ENCODE measurements at places on chromosomes 12 and 14.

DNA sequence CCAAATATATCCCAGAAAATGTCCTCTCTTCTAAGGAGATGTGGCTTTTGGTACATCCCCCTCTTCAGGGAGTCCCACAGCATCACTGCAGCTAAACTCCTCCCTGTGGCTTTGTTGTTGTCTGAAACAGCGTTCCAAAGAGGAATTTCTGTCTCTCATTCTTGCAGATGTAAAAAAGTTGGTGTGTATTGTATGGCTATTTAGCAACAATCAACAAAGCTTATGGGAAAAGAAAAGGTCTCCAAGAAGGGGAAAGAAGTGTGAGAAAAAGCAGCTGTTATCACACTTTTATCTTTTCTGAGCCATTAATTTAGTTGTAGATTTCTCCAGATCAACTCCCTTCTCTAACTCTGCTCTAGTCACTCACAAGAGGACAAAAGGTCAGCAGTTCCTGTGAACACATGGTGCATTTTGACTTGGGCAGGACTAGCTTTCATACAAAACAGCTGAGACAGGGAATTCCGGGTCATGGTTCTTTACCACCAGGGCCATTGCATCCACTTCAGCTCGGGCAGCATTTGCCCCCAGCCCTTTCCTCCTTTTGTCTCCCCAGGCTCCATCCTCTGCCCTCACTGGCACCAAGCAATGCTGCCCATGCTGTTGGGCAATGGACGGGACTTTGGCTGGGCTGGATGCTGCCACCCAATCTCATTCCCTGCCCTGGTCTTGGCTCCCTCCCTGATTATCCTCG, 184.7 kb downstream of the TMX1 start:
- no peak for DNase-seq

GRCh38 chr12:52226446-52226845, 6.6 kb upstream of the KRT7 start:
- no peak for DNase-seq

DNA sequence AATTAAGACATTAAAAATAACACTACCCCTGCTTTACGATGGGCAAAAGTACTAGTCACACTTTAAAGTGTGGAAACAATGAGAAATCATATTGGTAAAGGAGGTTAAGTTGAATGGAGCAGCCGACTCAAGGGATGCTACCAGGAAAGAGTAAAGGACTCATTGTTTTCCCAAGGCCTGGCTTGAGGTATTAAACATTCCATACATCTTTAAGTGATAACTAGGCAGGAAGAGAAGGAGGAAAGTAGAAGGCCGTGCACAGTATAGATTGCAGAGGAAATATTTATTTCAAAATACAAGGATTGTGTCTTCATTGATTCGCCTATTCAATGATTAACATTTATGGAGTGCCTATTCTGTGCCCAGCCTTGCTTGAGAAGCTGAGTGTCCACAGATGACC, 20.6 kb upstream of the YARS2 start:
- DNase-seq = no peak

- no peak for DNase-seq
Measured at GRCh38 chr12:94225947-94226630, 77.7 kb downstream of the PLXNC1 start.

DNA sequence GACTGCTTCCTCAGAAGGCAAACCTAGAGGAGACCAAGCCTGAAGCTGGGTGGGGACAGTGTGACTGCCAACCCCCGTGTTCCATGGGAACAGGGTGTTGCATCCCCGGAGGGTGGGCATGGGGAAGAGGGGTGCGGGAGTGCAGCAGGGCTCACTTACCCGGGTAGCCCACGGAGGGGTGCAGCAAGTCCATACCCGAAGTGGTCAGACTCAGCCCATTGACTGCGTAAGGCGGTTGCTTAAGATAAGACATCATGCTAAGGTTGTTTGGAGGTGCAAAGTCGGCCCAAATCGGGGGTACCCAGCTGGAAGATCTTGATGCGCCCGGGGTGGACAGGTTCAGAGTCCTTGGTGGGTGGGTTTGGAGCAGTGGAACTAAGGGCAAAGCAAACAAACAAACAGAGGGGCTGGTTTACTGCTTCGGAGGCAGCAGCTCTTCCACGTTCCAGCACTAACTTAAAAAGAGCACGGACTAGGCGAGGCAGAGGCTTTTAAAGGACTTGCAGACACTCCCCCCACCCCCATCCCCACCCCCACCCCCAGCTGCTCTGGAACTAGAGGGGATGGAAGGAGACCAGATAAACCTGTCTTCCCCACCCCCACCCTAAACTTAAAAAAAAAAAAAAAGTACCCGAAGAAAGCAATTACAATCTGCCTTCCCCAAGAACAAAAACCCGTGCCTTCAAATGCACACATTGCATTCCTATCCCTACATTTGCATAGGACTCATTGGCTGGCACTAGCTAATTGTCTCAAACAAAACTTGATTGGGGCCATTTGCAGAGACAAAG, 4.9 kb downstream of the OTX2 start:
- DNase-seq = no peak

- no peak for DNase-seq
Measured at GRCh38 chr12:79420146-79420618, 270.6 kb downstream of the PAWR start.

DNA sequence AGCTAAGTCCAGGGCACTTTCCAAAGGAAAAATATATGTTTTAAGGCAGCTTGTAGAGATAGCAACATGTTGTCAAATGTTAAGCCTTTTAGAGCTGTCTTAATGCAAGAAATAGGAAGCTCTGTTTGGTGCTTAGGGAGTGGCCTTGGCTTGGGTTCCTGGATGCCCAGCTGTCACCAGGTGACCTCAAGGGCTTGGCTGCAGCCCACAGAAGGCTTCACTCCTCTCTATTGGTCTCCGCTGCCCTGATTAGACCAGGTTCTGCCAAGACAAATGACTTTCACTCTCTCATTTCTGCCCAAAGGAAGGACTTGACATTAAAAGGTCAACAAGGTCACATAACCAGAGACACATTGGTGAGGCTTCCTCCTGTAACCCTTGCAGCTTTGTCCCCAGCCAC, 76.8 kb downstream of the WSCD2 start:
- DNase-seq = no peak

- no peak for DNase-seq
Measured at GRCh38 chr14:74946659-74947281, 8.6 kb downstream of the PGF start.

All from head of caudate nucleus (tissue), 42 donors.